ENCODE measurements at places on chromosomes 4 and X.

GRCh38 chrX:43745938-43746721 is 90.0 kb downstream of the MAOA start:
- peak; percentile 27 for DNase-seq

DNA sequence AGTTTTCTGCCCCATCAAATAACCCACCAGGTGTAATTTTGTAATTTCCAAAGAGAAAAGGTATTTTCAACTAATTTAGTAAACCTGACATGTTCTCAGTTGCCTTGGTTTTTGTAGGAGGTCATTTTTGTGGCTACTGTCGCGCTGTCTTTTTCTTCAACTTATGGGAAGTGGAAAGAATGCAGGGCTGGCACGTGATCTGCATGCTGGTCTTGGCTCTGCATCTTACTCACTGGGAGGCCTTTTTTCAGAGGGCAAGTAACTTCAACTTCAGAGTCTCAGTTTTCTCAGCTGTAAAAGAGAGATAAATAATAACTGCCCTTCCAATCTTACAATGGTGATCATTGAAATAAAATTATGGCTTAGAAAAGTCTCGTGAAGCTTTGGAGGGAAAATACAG is 109.9 kb upstream of the SMIM10 start:
- no peak for DNase-seq

GRCh38 chr4:5211282-5211839 is 160.1 kb downstream of the STK32B start:
- no peak for DNase-seq

DNA sequence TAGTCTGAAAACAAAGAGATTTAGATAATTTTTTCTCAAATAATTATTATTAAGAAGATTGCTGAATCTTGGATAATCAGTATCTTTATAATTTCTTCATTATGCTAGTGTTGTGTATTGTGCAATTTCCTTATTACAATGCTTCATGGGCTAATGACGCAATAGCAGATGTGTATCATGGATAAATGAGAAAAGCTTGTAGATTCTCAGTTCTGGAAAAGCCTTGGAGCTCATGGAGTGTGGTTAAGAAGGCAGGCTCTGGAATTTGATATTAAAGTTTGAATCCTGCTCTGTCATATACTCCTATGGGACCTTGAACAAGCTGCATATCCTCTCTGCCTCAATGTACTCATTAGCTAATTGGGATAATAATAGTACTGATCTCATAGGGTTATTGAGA is 18.9 kb upstream of the CXCL8 start:
- peak; percentile 32 for DNase-seq

DNA sequence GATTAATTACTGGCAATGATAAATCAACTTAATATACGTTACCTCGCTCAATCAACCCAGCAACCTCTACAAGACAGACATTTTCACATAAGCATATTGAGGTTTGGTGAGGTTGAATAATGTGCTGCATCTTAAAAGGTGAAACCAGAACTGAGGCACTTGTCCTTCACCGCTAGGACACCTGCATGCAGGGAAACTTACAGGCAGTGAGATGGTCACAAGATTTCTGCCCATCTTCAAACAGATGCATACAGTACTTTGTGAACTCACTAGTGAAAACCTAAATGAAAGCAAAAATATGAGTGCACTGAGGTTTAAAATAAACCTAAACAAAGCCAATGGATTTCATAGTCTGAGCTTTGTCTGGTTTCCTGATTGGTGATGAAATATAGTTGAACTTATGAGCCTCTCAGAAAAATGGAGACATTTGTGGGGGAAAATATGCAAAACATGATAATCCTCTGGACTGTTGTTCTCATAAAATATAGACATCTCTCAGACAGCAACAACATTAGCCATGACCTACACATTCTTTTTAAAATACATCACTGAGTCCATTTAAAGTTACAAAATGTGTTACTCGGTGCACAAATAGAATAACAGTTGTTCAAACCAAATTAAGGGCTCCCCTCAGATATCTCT is 20.9 kb upstream of the PRSS12 start:
- no peak for DNase-seq

- no peak for DNase-seq
Measured at GRCh38 chr4:36786519-36786918, 458.0 kb upstream of the NWD2 start.

DNA sequence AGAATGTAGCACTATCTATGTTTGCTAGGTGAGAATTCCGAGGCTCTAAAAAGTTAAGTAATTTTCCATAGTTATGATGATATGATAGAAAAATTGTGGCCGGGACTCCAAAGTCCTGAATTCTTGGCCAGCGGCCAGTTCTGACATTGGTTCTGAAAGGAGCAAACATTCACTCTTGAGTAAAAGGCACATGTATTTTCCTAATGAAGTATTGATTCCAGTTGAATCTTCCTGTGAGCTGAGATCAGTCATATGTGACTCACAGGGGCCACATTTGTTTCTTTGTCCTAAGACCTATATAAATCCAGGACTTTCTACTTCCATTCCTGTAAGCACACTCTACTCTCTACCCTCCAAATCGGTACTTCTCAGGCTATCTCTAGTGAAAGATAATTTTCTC is 349.9 kb downstream of the BMPR1B start:
- DNase-seq, result peak; percentile 31

- DNase-seq, result peak; percentile 31
Measured at GRCh38 chr4:15186149-15186548, 183.9 kb downstream of the CPEB2 start.

DNA sequence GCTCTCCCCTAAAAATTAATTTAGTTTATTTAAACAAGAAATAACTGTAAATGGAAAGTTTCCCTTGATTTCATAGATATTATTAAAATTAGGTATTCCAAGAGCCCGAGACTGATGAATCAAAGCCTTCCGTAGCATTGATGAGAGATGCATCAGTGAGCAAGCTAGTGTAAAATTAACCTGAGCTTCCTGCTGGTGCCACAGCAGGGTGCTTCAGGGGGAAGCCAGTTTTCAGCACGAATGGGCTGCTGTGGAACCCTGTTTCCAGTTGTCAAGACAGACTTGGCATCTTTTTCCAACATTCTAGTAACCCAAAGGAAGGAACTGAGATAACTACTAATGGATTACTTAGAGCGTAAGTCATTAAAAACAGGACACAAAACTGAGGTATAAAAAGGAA is 221.7 kb downstream of the RBMX2 start:
- peak; percentile 74 for DNase-seq

GRCh38 chr4:154078504-154079350 is 289.8 kb upstream of the SFRP2 start:
- no peak for DNase-seq

- no peak for DNase-seq
Measured at GRCh38 chrX:101210630-101211029, 9.0 kb upstream of the DRP2 start.
